Lung microvascular endothelial cell (primary cell): ENCODE measurements at places on chromosomes 11 and 22.

- DNase-seq = no peak
Measured at GRCh38 chr11:11262171-11262920, 90.7 kb downstream of the CSNK2A3 start.

GRCh38 chr11:44634401-44635281, 69.2 kb downstream of the CD82 start:
- peak; percentile 85 for DNase-seq

DNA sequence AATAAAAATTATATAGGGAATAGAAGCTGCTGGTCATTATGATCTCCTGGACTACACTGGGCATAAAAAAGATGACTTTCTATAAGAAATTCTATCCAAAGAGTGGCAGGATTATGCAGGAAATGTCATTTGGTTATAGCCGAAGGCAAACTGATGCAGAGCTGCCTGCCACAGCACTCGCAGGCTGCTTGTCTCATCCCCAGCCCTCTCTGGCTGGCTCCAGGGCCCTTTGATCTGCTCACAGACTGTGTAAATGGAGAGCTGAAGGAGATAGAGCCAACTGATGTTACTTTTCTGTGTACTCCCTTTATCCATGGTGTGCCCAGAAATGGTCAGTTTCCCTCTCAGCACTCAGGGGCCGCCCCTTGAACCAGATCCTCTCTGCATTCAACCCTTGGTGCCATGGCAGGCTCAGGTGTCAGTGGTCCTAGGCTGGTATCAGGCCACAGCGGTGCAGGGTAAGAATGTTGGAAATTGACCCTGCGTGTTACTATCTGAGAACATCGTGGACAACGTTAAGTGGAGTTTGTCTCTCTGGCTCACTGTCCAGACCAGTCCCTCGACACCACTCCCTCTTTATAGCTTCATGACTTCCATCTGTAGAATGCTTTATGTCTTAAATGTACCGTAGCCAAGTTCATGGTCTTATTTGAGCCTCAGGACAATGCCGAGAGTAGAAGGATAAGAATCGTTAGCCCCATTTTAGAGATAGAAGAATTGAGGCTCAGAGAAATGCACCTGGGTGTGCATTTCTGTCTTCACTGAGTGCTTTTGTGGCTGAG, 27.8 kb downstream of the TEAD1 start:
- no peak for DNase-seq

GRCh38 chr11:50182486-50182885, 149.8 kb downstream of the OR4C45 start:
- no peak for DNase-seq

- DNase-seq = peak; percentile 90
Measured at GRCh38 chr22:24434471-24435322, 7.3 kb downstream of the ADORA2A start.

DNA sequence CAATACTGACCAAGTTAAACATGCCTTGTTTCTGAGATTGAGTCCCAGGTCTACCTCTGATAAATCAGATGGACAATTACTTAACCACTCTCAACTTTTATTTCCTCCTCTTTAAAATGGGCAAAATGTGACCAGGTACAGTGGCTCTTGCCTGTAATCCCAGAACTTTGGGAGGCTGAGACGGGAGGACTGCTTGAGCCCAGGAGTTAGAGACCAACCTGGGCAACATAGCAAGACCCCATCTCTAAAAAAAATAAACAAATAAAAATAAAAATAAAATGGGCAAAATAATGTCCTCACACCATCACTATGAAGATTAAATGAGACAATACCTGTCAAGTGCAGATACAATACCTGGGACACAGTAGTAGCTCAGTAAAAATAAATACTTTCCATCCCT, 33.0 kb downstream of the FZD4 start:
- no peak for DNase-seq

DNA sequence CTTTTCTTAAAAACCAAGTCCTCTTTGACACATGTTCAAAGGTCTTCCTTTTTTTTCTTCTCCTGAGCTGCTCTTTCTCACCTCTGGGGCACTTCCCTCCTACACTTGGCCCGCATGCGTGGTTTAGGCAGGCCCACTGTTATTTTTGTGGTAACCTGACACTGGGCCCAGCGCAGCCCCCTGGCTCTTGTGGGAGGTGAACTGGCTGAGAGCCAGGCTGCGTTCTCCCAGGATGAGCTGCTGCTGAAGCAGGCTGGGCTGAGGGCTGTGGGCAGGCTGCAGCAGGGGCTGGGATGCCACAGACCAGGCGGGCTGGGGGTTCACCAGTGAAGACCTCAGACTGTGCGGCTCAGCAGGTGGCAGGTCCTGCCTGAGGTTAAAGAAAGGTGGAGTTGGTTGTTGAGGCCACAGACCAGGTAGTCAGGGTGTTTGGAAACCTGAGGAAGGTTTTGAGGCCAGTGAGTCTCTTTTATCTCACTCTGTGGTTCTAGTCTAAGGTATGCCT, 72.4 kb downstream of the TEAD1 start:
- DNase-seq = no peak

DNA sequence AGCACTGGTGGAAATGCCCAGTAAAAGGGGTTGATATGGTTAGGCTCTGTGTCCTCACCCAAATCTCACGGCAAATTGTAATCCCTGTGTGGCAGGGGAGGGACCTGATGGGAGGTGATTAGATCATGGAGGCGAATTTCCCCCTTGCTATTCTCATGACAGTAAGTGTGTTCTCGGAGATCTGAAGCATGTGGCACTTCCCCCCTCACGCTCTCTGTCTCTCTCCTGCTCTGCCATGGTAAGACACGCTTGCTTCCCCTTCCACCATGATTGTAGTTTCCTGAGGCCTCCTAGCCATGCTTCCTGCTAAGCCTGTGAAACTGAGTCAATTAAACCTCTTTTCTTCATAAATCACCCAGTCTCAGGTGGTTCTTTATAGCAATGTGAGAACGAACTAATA, 37.4 kb downstream of the PACSIN2 start:
- DNase-seq = no peak

DNA sequence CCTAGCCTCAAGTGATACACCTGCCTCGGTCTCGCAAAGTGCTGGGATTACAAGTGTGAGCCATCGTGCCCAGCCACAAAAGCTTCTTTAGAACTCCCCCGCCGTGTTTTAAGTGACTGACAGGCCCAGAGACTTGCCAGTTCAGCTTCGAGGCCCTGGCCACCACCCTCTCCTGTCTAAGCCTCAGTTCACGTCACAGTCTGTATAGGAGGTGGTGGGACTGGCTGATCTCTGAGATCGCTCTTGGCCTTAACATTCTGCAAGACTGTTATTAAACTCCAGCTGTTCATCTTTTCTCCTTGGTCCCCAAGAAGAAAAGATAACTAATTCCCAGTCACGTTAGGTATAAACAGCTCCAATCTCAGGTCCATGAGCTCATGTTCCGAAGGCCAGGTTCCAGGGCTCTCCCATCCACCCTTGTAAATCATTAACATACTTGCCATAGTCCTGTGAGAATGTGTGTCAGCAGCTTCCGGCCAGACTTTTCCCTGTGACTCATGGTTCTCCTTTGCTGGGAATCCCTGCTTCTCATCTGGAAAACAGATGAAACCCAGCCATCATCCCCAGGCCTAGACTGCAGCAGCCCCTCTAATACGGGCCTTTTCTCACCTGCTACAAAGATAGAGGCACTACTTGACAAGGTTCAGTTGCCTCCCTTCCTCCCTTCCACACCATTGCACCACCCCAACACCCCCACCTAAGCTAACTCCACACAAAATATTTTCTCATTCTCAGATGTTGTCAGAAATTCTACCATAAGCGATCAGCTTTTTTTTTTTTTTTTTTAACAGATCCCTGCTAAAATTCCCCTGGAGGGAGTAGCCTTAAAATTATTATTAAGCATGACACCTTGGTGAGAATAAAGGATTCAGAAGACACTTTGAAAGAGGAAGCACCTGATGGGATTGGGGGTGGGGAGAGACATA, 5.6 kb upstream of the KIAA0930 start:
- DNase-seq = peak; percentile 97

DNA sequence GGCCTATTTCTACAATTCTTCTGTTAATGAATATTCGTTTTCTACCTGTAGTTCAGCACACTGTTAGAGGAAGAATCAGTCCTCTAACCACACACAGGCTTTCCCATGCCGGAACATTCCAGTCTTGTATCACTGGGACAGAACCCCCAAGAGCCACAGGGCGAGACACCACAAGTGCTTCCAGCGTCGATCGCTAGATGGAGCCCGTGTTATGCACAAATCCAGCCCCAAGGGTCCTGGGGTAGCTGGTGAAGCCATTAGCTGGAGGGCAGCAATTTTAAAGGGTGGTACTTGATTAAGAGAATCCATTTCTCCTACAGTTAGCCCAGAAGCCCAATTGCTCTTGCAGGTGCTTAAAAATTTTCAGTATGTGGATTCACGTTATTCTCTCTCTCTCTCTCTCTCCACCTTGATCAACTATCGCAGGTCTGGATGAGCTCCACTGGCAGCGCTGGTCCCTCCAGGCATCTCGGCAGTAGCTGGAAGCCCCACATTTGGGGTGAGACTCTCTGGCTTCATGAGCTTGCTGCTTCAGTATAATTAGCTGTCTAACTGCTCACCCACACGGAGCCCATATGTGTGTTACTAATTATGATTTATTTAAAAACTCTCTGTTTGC, 148.2 kb upstream of the SNX19 start:
- DNase-seq = peak; percentile 60

GRCh38 chr11:100512475-100512874, 174.6 kb upstream of the ARHGAP42 start:
- DNase-seq = peak; percentile 1

GRCh38 chr11:116124922-116125714, 620.9 kb upstream of the CADM1 start:
- DNase-seq = no peak

DNA sequence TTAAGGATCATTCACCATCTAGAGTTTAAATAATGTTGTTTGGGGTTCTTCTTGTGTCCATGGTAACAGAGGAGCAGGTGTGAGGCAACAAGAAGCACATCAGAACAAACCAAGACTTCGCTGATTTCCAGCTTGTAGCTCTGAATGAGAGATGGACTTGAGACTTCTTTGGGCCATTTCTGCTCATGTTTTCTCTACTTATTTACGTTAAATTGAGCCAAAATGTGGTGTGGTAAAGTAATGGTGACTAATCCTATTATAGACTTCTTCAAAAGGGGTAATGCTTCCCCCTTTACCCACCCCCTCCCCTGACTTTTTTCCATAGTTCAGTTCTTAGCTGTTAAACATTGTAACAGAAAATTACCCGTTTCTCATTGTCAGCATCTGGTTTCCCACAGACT, 65.2 kb downstream of the CSTPP1 start:
- no peak for DNase-seq

GRCh38 chr11:93541884-93542810, 1.0 kb downstream of the SMCO4 start:
- peak; percentile 63 for DNase-seq

DNA sequence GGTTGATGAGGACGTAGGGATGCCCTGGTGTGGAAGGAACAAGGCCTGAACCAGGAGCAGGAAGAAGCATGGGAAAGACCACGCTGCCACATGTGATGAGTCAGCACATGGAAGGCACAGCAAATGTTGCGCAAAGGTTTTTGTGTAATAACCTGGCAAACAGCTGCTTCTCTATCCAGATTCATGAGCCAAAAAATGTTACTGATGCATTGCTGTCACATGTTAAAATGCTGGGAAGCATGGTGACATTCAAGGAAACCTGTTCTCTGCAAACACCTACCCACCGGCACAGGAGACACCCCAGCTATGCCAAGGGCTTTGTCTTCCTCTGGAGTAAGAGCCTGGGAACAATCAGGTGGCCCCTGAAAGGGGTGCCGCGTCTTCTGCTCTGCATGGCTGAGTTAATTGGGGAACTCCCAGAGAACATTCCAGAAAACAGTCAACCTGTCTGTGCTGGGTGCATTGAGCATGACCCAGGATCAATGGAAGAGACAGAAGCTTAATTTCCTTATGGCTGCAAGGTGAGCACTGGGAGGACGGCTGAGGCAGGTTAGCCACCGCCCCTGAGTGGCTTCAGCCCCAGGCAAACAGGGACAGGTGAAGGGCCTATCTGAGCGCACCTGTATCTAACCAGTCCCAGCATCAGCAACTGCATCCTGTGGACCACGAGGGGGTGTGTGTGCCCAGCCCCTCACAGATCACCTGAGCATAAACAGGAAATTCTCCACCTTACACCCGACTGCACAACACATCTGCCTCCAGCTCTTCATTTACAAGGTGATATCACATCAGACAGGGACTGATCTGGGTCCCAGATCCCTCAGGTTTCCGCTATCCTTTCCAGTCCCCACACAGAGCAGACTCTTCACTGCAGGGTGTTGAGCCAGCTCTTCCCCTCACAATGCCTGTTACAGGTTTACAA, 108.4 kb downstream of the GGTLC2 start:
- no peak for DNase-seq

GRCh38 chr11:16099343-16099900, 256.9 kb downstream of the SOX6 start:
- no peak for DNase-seq

DNA sequence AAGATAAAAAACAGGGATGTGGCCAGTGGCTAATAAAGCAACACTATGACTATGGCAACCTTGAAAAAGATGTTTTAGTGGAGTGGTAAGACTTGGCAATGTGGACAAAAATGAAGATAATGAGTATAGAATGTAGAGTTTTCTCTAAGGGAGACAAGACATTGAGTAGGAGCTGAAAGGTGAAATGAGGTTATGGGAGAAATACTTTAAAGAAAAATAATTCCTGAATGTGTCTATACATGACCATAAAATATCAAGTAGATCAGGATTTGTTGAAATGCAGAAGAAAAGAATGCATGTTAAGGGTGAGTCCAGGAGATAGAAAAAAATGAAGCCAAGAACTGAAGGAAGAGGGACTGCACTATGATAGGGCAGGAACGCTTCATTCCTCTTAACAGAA, 101.6 kb upstream of the CARD18 start:
- DNase-seq = no peak

GRCh38 chr22:48577691-48578090, 1250.0 kb downstream of the BRD1 start:
- DNase-seq = no peak

DNA sequence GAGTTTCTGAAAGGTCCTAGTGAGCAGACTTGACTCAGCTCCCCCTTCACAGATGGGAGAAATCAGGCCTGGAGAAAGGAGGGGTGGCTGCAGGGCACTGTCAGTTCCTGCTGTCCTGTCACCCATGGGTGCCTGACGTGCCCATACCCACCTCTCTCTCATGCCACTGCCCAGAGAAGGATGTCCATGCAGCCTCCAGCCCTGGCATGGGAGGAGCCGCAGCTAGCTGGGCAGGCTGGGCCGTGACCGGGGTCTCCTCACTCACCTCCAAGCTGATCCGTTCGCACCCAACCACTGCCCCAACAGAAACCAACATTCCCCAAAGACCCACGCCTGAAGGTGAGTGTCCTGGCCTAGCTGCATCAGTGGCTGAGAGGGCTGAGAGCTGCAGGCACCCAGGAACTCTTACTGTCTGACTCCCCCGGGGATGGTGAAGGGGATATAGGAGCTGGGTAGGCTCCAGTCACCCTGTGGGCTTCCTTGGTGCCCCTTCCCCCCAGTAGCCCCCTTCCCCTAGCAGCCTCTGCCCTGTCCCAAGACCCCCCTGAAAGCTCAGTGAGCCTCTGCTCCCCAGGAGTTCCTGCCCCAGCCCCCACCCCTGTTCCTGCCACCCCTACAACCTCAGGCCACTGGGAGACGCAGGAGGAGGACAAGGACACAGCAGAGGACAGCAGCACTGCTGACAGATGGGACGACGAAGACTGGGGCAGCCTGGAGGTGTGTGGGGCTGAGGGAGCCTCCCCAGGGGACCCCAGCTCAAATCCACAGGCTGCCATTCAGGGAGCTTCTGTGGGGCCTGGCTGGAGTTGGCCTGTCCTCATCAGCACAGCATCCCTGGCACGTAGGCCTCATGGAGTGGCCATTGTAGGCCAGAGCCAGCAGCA, 11.8 kb downstream of the SCYL1 start:
- DNase-seq = no peak

GRCh38 chr22:32777987-32778386, 23.5 kb upstream of the TIMP3 start:
- peak; percentile 76 for DNase-seq

GRCh38 chr11:76206327-76207081, at the start of gene WNT11:
WNT11 (minus strand) TSS chr11:76206502; CDS start chr11:76206407, 95 bp downstream.
- DNase-seq = no peak
